ENCODE measurements at places on chromosomes 16 and 17. TPM values are rescaled to one million over a fixed set of nuclear protein-coding genes. Genes with fewer than 3 reads are reported as not detected.

The LGALS9B gene
- total RNA-seq: not detected

DNA sequence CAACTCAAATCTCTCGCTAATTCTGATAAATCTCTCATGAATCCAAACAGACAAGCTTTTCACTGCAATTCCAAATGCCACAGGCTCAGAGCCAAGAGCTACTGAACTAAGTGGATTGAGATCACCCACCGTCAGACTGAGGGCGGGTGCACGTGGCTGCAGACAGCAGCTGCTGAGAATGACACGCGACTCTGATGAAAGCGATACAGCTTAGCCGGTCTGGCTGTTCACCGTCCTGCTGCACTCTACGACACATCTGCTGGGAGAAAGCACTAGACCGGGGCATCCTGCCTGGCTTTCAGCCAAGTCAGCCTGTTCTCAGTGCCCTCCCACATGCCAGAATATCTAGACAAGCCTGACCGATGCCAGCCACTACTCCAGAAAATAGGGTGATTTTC, 42.6 kb downstream of the KLHDC4 start:
- no peaks in the 10 kb centered on the region for H3K27me3 ChIP-seq
- no peak for DNase-seq
- no peak overlapping the region for H3K27ac ChIP-seq

- H3K4me1 ChIP-seq: peaks cover 5% of the 10 kb centered on the region
- DNase-seq: peak; percentile 42
- H3K27ac ChIP-seq: no peak overlapping the region
Measured at GRCh38 chr16:57577691-57578224, 35.3 kb downstream of the ADGRG5 start.

The CCNF gene
- total RNA-seq: 1.2 TPM

DNA sequence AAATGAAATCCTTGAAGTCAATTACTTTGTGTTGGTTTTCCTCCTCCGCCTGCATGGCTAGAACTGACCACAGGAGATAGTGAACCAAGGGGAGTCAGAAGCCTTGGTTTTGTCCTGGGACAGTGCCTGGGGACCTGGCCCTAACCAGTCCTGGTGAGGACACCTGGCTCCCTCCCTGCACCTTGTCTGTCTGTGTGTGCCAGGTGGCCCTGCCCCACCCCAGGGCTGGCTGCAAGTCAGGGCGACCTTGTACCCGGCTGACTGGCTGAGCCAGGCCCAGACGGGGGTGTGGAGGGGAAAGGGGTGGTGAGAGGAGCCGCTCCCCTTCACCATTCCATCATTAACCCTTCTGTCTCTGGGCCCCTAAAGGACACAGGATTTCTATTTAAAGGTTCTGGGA, 3.4 kb downstream of the RAPGEFL1 start:
- H3K27me3 ChIP-seq: no peaks in the 10 kb centered on the region
- no peak overlapping the region for H3K27ac ChIP-seq
- no peak for DNase-seq
- peaks cover 17% of the 10 kb centered on the region for H3K36me3 ChIP-seq

DNA sequence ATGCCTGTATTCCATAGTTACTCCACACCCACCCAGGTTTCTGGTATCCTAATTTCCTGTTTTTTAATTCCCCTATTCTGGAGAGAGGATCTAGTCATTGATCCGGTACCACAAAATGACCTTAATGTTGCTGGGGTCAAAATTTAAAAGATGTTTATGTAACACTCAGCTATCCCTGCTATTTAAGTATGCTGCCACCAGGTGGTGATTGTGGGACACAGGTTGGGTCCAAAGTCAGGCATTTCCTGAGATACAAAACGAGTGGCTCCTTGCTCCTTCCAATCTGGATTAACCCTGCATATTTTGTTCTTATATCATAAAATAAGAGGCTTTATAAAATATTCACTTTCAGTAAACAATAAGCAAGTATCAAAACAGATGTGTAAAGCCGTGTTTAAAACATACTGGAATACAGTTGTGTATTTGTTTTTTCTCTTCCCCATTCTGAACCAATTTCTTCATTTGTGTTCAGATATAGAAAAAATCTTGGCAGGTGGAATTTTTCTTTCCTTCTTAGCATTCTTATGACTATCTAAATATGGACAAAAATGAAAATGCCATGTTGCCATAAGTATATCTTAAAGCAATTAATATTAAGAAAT, 16.3 kb downstream of the HS3ST4 start:
- no peak for DNase-seq
- H3K4me1 ChIP-seq: no peaks in the 10 kb centered on the region
- H3K27ac ChIP-seq: no peak overlapping the region
